Kidney tubule cell (primary cell): ENCODE measurements at places on chromosomes 2 and 18.

GRCh38 chr18:9741406-9741792 lies 33.3 kb downstream of the RAB31 start:
- no peak for DNase-seq

- DNase-seq: no peak
Measured at GRCh38 chr2:221449406-221449805, 122.7 kb downstream of the EPHA4 start.

DNA sequence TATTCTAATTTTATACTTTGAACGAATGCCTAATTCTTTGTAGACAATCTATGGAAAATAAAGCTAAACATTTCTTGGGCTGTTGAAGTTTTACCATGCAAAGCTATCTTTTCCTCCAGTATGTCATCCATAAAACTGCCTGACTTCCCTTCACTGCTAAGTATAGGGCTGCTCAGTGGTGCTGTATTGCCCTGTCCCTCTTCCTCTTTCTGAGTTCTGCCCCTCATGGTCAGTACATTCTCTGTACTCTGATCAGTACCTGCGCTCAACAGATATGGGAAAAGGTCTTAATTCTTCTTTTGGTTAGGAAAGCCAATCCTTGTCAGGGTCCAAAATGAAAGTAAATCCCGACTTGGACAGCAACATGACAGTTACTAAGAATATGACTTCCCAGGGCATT lies 321.9 kb downstream of the RAD51AP2 start:
- DNase-seq: no peak

DNA sequence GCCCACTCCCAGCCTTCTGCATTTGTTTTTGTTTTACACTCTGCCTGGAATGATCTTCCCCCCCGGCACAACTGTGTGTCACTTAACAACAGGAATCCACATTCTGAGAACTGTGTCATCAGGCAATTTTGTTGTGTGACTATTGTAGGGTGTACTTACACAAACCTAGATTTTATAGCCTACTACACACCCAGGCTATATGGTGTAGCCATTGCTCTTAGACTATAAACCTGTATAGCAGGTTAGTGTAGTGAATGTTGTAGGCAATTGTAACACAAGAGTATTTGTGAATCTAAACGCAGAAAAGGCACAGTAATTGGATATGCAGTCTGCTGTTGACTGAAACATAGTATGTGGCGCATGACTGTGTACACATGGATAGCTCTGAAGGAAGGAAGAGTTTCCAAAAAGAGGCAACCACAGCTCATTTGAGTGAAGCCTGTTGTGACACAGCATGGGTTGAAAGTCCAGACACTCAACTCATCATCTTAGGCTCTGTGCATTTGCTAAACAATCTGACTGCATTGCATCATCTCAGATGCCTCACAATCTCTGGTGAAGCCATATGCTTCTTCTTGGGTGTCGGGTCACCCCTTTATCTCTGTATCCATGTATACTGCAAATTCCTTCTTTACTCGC lies 506.6 kb upstream of the SPHKAP start:
- DNase-seq: no peak

GRCh38 chr18:48475635-48476549 lies 62.9 kb upstream of the CTIF start:
- peak; percentile 80 for DNase-seq

GRCh38 chr2:34570266-34570872 lies 971.3 kb upstream of the FAM98A start:
- DNase-seq: peak; percentile 68

DNA sequence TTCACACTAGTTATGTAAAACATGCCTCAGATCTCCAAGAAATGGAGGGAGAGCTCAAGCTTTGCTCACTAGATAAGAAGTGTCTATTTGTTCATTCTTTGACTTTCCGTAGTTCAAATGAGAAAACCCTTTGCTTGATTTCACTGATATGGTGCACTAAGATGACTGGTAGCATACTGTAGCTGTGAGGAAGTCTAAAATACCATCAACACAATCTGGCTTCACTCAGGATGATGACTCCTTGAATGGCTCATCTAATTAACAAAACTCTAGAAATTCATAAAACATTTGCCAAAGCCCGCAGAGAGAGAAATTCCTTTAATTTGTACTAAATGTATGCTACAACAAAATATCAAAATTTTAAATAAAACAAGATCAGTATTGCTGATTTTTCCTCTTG lies 152.8 kb upstream of the STK17B start:
- no peak for DNase-seq

DNA sequence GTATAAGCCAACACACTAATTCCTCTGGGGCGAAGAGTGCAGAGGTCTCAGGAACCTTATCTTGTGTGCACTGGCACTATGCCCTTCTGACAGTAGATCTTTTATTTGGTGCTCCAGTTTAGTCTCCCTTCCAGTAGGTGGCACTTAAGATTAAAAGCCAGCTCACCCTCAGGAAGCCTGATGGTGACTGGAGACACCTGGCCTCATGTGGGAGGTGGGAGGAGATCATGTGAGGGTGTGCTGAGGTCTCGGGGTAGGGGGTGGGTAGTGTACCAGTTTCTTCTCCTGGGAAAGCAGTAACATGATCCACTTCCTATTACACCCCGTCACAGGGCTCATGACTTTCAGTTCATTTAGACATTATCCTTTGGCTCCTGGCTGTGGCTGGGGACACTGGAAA lies 654.9 kb downstream of the ADCYAP1 start:
- DNase-seq: no peak

- no peak for DNase-seq
Measured at GRCh38 chr2:128374711-128375413, 56.2 kb upstream of the HS6ST1 start.

DNA sequence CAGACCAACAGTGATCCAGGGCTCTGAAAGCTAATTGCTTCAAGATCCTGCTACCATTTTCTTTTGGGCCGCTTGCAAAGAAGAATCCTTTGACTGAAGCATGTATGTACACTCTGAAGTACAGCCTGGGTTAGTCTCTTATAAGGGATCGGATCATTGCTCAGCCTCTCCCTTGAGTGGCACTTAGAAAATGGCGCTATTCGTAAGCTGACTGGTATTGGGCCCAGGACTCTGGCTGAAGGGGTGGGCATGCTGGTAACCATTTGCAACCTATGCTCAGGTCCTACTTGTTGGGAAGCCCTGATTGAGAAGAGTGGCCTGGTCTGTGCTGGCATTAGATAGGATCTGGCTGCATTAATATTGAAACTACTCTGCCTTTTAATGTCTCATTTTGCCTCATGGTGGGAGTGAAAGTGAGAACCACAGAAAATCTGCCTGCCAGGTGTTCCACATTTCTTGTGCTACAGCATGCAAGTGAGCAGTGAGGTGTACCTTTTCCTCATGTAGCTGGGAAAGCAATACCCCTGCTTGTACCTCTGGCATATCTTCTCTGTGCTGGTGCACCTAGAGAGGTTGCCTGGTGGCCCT lies 661 bp upstream of the MGAT5 start:
- DNase-seq: no peak

GRCh38 chr18:55286257-55286825 lies 301.7 kb downstream of the TCF4 start:
- no peak for DNase-seq

- DNase-seq: no peak
Measured at GRCh38 chr2:129929321-129930290, 49.9 kb upstream of the RAB6C start.

DNA sequence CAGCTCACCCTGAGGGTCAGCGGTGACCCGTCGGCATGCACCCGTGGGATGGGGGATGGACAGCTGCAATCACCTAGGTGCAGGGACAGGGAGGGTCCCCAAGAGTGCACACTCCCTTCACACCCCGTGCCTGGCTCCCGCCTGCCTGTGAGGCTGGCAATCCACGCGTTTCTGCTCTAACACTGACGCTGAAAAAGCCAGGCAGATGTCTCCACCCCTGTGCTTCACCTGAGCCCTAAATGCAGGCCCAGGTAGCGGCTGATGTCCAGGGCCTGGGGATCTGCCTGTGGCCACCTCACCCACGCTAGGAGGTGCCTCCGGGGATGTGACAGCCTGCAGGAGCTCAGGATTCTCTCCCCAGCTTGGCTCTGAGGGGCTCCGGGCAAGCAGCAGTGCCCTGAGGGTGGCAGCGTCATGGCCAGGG lies 212.0 kb upstream of the SALL3 start:
- no peak for DNase-seq

- no peak for DNase-seq
Measured at GRCh38 chr18:5294113-5294456, 1.4 kb downstream of the ZBTB14 start.

GRCh38 chr18:22102953-22103646 lies 66.3 kb upstream of the GATA6 start:
- no peak for DNase-seq
